ENCODE measurements at places on chromosomes 7 and 10. TPM values are rescaled to one million over a fixed set of nuclear protein-coding genes. Genes with fewer than 3 reads are reported as not detected.

The ZNF273 gene
- polyA plus RNA-seq, result 1.7 TPM

The MET gene
- polyA plus RNA-seq, result 68.3 TPM

The KLLN gene
- polyA plus RNA-seq, result 0.42 TPM

DNA sequence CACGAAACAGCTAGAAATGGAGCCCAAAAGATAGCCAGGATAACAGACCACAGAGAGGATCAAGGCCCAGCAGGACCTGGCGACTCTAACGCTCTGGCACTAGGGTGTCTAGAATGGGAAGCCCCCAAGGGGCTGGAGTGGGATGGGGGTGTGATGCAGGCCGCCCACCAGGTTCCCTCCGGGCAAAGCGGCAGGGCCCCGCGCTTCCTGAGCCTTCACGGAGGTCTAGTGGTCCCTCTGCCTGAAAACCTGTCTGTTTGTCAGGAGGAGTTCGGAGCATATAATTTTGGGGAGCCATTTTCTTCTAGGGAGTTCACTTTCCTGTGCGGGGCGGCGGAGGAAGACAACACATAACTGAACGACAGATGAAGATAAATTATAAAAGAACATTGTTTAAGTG is 48.2 kb upstream of the FXYD4 start:
- no peak for DNase-seq

The PLEKHA8 gene
- 4.2 TPM for polyA plus RNA-seq

DNA sequence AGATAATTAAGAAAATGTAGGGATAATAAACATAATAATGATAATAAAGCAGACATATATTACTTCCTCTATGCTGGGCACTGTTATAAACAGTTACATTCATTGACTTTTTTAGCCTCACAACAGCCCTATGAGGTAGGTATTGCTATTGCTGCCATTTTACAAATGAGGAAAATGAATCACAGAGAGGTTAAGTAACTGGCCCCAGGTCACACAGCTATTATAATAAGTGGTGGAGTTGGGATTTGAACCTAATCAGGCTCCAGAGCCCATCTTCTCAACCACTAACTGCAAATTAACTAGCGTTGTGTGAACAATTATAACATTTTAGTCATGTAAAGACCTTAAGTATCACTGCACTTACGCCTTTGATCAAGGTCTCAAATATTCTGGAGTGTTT is 62.5 kb upstream of the PIK3CG start:
- no peak for DNase-seq

DNA sequence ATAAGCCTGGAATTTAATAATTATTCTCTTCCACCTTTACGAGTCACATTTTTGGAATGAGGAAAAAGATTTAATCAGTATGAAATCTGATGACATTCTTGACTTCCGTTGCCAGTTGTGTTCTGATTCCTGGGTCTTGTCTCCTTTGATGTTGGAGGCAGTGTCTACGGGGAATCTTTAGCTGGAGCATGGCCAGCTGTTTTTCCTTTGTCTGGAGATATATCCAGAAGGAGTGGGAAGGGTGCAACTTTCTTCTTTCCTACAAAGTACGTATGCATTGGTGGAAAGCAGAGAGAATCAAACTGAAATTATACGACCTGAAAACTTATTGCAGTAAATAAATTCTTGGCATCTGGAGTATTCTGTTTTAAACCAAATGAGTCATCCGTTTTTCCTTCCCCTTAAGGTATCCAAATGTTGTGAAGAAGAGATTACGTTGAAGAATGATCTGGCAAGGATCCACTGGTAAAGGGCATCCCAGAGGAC is 6.9 kb upstream of the GNG11 start:
- no peak for DNase-seq

GRCh38 chr7:137547485-137547884 is 204.0 kb upstream of the PTN start:
- no peak for DNase-seq

The NODAL gene
- not detected for polyA plus RNA-seq

DNA sequence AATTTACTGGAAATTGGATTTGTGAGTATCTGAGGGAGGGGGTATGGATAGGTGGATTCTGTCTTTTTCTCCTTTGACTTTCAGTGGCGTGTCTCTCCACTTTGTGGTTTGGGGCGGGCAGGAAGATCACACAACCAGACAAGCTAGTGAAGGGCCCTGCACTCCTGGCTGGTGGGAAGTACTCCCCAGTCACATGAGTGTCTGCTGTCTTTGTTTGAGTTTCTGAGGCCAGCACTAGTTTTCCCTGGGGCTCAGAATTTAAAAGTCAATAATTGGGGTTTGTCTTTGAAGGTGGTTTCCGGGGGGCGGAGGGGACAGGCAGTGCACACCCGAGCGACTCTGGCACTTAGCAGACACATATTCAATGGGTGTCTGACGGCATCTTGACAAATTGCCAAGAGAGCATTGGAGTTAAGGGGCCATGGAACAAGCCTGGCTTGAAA is 120.1 kb downstream of the WDFY4 start:
- no peak for DNase-seq
